ENCODE measurements at places on chromosomes 12 and 14.

DNA sequence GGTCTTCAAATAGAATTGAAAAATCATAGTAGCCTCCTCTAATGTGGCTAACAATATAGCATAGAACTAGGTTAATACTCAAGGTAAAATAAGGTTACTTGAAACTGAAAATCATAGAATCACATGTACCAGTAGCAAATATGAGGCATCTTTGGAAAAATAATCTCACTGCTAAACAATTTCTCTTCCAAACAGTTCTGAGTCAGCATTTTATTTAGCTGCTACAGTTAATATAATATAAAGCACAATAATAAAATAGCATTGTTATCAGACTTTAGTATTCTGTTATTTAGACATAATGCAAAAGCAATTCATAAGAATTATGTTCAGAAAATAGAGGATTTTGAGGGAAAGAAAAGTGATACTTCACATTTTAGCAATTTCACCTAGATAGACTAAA lies 35.0 kb downstream of the ERO1A start:
- no peak for DNase-seq

GRCh38 chr12:81644503-81644902 lies 114.6 kb downstream of the PPFIA2 start:
- DNase-seq: no peak

GRCh38 chr12:7078163-7078562 lies 14.1 kb downstream of the C1R start:
- DNase-seq: no peak

GRCh38 chr14:105500726-105501101 lies 9.7 kb downstream of the TEDC1 start:
- no peak for DNase-seq

GRCh38 chr14:50883827-50884197 lies 12.0 kb downstream of the ABHD12B start:
- DNase-seq: no peak

GRCh38 chr14:53006931-53007562 lies 56.2 kb upstream of the FERMT2 start:
- no peak for DNase-seq

GRCh38 chr14:49463146-49463545 lies 123.0 kb downstream of the RPS29 start:
- no peak for DNase-seq

DNA sequence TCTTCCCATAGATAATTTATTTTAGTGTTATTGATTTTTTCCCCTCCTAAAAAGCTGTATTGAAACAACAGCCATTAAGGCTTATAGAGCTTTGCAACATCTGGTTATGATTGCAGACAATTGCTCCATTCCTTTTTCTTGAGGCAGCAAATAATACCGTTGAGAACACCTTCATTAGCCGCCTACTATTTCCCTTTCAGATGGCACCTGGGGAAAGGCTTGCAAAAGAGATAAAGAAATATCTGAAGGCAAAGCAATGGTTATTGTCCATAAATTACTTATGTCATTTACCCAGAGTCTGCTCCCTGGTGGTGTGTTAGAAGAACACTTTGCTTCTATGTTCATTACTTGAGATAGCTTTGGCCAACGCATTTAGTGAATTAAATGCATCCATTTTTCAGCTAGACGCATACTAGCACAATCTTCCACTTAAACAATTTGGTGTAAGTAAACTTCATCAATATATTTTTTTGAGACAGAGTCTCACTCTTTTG lies 377.8 kb downstream of the KCNH5 start:
- DNase-seq: no peak

Measured in activated T-cell treated with anti-CD3 and anti-CD28 coated beads, Interleukin-2, amount 50 U/mL, for 1 hour (primary cell).